ENCODE measurements at places on chromosomes 12 and 14.

- no peak for DNase-seq
These were observed 284.3 kb downstream of the FUT8 start for GRCh38 chr14:65696801-65697200.

DNA sequence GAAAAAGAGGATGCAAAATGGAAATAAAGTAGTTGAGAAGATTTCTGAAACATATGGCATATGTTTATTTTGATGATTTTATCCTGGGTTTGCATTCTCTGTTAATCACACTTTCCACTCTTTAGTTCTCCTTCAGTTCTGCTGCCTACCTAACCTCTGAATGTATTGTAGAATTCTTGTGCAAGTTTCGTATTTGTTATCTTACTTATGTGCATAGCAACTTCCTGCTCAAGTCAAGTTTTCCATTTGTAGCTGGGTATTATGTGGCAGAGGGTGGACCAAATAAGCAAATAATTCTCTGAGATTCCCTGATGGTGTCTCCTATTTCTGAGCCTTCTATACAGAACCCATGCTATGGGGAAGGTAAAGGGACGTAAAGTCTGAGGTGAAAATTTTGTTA lies 381.6 kb downstream of the FOXG1 start:
- DNase-seq: no peak

DNA sequence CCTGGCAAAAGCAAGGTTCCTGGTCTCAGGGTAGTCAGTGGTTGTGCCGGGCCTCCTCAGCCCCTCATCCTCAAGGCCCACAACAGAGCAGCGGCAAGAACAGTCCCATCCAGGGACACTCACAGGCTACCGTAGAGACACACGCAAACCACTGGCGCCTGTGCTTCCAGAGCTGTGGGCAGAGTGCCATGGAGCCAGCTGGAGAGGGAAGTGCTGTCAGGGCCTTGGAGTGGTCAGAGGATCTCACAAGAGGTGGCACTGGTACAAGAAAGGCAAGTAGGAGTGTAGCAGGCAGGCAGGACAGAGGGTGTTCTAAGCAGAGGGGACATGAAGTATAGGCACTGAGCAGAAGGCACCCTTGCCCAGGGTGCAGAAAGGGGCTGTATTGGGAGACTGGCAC lies 34.6 kb downstream of the ANKRD9 start:
- no peak for DNase-seq

DNA sequence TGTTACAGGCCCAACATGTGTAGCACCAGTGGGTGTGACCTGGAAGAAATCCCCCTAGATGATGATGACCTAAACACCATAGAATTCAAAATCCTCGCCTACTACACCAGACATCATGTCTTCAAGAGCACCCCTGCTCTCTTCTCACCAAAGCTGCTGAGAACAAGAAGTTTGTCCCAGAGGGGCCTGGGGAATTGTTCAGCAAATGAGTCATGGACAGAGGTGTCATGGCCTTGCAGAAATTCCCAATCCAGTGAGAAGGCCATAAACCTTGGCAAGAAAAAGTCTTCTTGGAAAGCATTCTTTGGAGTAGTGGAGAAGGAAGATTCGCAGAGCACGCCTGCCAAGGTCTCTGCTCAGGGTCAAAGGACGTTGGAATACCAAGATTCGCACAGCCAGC lies 8.6 kb downstream of the BCL2L14 start:
- no peak for DNase-seq

DNA sequence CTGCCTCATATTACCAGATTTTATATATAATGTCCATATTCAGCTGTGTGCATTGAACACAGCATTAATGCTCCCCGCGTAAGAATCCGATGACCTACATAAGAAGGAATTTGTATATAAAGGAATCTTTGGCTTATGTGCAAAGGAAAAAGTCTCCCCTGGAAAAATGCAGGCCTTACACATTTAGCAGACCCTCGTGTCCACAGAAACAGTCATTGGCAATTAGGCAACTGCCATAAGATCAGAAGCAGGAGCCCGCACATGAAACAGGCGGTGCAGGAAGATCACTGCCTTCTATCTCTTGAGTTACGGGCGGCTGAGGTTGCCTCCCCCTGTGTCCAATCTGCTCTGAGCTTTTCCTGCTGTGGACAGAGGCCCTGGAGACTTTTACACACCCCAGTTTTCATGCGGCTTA lies 63.2 kb upstream of the RFX4 start:
- no peak for DNase-seq

Measured in T-helper 1 cell (primary cell).